ENCODE measurements at places on chromosomes 16 and 17.

GRCh38 chr17:48030531-48030930, 7.1 kb downstream of the COPZ2 start:
- no peak for DNase-seq

GRCh38 chr17:17028059-17028877, 14.0 kb upstream of the MPRIP start:
- no peak for DNase-seq

DNA sequence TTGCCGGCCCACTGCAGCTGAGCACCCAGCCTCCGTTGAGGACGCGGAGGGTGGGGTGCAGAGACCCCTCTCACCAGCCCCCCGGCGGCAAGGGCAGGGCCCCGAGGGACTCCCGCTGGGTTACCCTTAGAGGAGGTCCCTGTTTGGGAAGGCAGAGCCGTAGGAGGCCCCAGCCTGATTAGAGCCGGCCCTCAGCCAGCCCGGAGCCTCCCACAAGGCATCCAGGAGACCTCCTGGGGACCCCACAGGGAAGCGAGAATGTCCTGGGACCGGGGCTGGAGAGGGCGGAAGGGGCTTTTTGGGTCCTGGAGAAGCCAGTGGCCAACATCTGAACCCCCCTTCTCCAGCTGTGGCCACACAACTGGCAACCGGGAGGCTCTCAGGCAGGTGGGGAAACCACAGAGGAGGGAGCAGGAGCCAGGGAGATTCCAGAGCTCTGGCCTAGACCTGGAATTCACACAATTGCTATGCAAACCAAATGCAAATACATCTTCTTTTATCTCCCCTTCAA, 21.7 kb upstream of the SP6 start:
- DNase-seq = no peak

DNA sequence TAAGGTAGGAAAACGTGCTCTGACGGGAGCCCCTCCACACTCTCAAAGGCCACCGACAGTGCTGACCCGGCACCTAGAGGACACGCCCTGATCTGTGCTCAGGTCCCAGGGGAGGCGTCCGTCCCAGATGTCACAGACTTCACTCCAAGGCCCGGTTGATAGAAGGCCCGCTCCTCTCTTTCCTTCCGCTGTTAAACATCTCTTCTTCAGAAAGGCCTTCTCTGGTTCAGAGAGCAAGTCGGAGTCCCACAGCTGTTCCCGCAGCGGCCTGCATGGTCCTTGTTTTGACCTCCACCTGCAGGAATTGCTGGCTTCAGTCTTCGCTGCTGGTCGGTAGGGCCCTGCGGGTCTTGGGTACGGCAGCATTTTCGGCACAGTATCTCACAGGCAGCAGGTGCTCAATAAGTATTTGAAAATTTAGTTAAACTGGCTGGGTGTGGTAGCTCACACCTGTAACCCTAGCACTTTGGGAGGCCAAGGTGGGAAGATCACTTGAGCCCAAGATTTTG, 88.5 kb downstream of the MRC2 start:
- no peak for DNase-seq

GRCh38 chr17:38454532-38454931, 26.3 kb downstream of the ARHGAP23 start:
- DNase-seq = no peak

DNA sequence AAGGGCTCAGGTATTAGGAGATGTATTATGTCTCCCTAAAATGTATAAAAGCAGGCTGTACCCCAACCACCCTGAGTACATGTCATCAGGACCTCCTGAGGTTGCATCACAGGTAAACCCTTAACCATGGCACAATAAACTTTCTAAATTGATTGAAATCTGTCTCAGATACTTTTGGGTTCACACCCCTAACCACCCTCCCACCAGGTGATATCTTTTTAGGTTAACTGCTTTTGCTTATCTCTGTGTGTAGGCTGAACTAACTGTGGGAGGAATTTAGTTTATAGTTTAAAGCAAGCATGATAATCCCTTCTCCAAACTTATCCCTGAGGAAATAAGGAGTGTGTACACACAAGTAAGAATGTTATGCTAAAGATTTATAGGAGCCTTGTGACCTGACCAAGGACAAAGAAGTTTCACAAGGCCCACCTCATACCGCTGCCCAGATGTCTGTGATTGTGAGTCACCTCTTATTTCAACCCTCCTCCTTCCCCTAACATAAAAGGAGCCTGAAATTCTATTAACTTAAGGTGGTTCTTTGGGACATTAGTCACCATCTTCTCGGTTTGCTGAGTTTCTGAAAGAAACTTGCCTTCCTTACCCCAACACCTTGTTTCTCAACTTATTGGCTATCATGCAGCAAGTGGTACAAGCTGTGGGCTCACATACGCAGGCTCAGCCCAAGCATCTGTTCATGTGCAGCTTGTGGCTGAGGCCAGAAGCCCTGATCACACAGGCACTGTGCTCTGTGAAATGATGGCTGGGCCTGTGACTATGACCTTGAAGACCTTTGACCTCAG, 11.3 kb downstream of the PRSS22 start:
- no peak for DNase-seq

GRCh38 chr16:53123747-53124146, 69.0 kb downstream of the CHD9 start:
- no peak for DNase-seq

GRCh38 chr17:12402963-12403622, 262.6 kb upstream of the MYOCD start:
- DNase-seq = no peak

DNA sequence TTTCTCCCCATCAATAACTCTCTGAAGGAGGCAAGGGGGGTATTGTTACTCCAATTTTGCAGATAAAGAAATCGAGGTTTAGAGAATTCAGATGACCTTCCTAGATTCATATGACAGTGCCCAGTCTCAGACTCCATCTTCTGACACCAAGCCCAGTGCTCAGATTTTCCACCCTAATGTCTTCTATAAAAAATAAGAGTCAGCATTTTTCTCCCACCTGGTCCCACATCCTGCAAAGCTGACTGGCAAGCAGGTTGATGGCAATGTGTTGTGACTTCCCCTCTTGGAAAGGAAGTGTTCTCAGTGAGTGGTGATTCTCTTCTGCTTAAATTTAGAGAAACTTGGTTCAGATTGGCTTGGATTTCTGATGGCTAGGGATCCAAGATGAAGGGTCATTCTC, 129.4 kb downstream of the SOX9 start:
- no peak for DNase-seq

- no peak for DNase-seq
Measured at GRCh38 chr17:81967244-81967532, 6.2 kb upstream of the NOTUM start.

GRCh38 chr16:60259956-60260355, 1525.8 kb upstream of the GOT2 start:
- DNase-seq = no peak

DNA sequence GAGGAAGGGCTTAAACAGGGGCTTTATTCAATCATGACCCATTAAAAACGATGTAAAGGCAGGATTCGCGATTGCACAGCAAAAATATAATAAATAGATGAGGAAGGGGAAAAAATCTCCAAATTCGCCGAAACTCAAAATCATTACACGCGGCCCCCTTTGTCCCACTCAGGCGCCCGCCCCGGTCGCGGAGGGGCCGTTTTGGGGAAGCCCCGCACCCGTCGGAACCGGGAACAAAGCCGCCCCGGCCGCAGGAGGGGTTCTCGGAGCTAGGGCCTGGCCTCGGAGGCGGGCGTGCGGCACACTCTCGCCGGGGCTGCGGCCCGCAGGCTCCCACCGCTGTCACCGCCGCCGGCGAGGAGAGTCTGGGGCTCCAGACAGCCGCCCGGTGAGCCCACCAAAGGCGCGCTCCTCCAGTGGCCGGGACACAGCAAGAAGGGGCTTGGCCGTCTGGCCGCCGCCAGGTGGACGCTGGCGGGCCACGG, 521 bp downstream of the C16orf87 start:
- DNase-seq = peak; percentile 39

DNA sequence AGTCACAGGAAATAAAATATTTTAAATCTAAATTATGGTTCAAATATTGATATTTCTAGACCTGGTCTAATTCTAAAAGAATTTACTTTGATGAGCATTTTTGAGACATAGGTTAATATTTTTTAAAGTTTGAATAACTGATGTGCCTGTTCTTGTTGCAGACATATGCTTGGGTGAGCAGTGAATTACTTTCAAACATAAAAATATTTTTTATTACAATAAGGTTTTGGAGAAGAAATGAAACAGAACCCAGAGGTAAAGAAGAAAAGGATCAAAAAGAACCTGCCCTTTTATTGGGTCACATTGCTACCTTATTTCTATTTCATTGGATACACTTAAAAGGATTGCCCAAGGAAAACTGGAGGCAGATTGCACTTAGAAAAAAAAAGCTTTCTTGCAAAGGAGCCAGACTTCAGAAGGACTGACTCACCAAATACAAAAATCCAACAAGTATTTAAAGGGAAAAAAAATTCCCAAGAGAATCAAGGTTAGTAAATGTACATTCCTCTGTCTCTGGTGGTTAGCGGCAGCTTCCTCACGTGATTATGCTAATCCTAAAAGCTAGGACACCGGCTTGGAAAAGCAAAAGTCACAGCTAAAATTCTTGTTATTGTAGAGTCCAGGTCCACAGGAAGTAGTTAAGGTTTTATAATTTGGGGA, 18.5 kb downstream of the ENPP7 start:
- no peak for DNase-seq

GRCh38 chr16:89764711-89765201, 43.4 kb downstream of the ZNF276 start:
- no peak for DNase-seq

- DNase-seq = no peak
Measured at GRCh38 chr17:74061758-74062157, 141.7 kb upstream of the RPL38 start.

- no peak for DNase-seq
Measured at GRCh38 chr16:79897453-79898146, 297.1 kb upstream of the MAF start.

DNA sequence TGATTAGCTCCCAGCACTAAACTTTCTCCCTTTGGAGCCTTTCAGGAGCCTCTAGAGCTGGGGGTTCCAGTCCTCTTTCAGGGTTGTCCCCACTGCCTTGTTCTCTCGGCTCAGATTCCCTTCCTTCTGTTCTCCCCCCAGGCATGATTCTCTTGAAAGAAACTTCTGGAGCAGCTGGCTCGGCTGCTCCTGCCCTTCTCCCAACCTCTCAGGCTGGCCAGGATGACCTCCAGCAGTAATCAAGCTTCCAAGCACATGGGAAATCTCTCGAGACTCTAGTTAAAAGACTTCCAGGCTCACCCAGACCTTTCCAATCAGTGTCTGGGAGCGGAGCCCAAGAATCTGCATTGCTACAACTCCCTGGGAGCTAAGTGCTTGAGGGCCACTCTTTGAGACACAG, 3.6 kb downstream of the SDK2 start:
- DNase-seq = no peak

DNA sequence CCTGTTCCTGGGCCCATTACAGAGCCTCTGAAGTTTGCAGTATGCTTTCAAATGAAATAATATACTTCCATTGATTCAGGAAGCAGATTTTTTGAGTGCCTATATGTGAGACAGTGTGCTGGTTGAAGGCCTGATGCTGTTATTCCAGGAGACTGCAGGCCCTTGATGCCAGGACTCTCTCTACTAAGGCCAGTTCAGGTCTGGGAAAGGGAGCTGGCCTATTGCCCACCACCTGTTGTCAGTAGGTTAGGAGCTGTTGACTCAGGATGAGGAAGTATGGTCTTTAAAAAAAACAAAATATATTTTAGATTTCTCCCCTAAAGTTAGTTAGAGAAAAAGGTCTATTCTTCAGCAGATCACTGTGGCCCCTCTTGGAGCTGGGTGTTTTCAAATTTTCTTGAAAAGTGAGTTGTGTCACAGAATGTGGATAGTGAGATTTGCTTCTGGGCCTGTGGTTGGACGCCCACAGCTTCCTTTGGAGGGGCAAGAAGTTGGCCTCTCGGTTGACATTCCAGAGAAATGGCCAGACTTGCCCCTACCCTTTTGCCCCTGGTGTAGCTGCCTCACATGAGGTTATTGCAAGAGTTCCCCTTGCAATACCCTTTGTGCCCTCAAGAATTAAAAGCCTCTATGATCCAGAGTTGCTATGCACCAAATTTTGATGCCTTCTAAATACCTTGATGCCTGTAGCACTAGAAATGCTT, 7.9 kb downstream of the ESRP2 start:
- DNase-seq = no peak

DNA sequence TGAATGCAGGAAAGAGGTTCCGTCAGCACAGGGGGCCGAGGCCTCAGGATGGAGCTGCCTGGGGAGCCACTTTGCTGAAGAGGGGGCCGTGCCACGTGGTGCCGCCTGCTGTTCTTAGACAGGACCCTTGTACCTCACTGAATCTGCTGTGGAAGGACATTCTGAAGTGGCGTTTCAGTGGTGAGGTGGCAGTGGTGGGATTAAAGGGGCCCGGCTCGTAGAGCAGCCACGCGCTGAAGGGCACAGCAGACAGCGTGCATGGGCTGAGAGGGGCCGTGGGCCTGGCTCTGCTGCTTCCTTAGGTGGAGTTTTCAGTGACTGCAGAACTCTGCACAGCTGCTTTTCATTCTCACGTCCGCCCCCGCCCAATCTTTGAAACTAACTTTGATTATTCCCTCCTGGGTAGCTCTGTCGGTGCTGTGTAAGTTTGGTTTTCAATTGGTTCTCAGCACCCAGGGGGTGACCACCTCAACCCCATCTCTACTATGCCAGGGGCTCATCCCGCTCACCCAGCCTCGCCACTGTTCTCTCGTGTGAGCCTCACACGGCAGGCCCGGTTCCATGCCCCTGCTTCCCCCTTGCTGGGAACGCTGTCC, 70.3 kb downstream of the SEC14L1 start:
- no peak for DNase-seq
